ENCODE measurements at places on chromosomes 4 and X. TPM values are rescaled to one million over a fixed set of nuclear protein-coding genes. Genes with fewer than 3 reads are reported as not detected.
A peak's percentile ranks its signal among the peaks of the same experiment; 100 is the strongest.

DNA sequence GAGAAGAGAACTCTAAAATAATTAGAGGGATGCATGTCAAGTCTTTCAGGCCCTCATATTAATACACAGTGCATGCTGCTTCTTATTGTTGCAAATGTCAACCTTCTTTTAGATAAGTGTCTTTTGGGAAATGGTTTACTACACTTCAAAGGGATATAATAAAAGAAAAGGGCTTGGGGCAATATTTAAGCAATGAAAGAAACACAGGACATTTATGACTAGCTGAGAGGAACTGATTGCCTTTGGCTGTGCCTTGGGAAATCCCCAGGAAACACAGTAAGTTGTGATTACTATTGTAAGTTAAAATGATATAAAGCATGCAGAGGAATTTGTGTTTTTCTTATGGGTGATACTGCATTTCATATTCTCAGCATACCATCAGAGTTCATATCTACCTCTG is 1036.2 kb upstream of the GRID2 start:
- DNase-seq, result no peak

GRCh38 chrX:125132274-125132673 is 187.4 kb upstream of the TEX13C start:
- peak; percentile 28 for DNase-seq

- DNase-seq, result no peak
Measured at GRCh38 chrX:7447801-7448499, 300.0 kb upstream of the PUDP start.

GRCh38 chrX:110180176-110180927 is 137.5 kb downstream of the AMMECR1 start:
- no peak for DNase-seq

DNA sequence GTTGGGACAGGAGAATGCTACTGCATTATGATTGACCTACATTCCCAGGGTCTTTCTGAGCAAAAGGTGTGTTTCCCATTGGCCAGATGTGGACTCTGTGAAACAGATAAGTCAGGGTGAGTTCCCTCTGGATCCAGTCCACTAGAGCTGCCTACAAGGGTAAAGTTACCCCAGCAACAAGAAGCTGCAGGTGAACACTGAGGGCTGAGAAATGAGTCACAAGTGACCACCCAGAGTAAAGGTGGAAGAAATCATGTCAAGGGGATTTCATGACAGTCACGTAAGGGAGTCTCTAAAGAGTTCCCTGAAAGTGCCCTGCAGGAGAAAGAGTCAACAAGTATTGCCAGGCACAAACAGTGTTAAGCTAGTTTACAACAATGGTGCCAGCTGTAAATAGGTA is 16.3 kb downstream of the F8A1 start:
- no peak for DNase-seq

DNA sequence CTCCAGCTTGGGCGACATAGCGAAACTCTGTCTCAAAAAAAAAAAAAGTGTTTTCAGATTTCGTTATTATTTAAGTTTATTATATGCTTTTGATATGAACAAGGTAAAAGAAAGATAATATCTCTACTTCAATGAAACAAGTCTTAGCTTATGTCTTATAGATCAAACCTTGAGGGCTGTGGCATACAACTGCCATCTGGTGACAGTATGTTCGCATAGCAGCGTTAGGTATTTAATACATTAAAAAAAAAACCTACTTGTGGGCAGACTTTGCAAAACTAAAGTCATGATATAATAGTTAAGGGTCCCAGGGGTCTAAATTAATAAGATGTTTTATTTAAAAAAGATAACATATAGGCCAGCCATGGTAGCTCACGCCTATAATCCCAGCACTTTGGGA is 161.2 kb upstream of the AMOT start:
- peak; percentile 0 for DNase-seq

DNA sequence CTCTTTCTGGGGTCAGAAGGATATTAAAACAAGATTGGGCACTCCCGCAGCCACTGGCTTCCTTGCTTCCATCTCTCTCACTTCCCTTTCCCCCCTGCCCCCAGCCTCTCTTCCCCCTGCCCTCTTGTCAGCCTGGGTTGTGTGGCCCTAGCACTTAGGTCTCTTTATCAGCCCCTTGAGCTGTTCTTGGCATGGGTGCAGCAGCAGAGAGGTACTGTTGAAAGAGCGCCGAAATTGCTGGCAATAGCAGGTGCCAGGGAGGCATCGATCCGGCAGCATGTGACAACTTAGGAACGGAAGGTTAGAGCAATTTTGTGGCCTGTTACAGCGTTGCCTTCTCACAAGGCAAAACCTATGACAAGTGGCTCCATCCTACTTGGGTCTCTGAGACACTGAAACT is 333.1 kb upstream of the IGFBP7 start:
- no peak for DNase-seq

Gene NEUROG2
- total RNA-seq, result not detected

Gene FSTL5
- not detected for total RNA-seq
